Fibroblast of skin of scalp (primary cell): ENCODE measurements at places on chromosomes 5 and 9.

DNA sequence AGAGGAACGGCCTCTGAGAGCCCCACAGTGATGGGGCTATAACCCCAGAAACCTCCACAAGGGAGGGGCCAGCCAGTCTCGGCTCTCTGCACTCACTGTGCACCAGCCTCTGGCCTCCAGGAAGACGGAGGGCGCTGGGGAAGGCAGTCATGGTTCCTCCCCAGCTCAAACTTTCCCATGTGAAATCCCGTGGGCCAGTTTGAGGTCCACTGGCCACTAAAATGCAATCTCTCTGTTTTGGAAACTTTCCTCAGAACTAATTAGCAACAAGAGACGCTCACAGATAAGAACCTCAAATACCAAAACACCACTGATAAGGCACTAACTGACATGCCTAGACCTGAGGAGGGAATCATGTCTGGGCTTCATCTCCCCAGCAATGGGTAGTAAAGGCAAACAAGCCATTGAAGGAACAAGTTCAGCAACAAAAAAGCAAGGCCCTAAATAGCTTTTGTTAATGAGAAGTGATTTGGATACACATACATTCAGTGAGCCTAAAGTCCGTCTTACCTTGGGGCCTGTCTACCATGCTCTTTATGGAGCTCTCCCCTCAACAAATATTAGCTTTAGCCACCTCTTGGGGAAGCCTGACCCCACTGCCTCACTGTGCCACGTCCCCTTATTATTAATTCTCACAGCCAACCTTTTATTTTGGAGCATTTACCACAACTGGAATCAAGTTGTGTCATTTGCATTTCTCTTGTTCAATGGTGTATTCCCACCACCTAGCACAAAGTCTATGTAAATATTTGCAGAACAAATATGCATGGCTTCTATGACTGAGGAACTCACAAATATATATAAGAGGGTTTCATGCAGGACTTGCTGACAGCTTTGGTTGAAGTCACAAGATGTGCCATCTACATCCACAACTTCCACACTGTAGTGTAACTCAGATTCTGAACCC lies 56.1 kb upstream of the GLRX start:
- no peak for DNase-seq

DNA sequence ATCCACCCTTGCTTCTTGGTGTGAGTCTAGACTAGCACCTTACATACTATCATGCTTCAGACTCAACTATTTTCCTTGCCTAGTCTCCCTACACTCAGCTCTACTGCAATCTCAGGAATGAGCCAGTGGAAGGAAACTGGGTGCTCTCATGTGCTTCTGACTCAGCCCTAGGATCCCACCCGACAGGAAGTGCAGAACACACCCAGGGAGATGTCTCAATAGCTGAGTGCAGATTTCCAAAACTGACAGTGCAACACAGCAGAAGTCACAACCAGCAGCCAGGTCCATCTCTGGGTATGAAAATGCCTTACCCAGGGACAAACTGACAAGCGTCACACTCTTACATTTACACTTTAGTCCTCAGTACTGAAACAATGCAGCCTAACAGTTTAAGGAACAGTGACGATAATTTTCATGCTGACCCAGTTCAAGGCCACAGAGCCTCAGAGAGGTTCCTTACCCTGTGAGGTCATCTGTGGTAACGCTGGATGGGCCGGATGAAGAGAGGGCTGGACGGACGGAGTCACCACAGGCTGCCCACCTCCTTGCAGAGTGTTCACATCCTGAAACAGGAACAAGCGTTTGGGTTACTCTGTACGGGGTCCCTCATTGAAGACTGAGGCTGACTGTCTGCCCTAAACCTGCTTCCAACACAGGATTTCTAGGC lies 33.0 kb downstream of the FKBP15 start:
- peak; percentile 81 for DNase-seq

DNA sequence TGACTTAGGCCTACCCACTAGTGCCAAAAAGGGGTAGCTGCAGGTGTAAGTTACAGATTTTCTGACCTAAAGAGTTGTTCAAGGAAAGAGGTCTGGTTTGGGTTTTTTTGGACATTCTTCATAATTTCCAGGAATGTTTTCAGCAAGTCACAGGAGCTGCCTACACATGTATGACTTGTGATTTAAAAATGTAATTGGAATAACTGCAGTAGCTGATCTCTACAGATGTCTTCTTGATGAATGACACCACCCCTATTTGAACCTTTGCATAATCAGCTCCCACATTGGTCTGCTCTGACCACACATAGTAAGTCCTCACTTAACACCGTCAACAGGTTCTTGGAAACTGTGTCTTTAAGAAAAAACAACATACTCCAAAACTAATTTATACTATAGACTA lies 481.4 kb downstream of the RASEF start:
- no peak for DNase-seq

DNA sequence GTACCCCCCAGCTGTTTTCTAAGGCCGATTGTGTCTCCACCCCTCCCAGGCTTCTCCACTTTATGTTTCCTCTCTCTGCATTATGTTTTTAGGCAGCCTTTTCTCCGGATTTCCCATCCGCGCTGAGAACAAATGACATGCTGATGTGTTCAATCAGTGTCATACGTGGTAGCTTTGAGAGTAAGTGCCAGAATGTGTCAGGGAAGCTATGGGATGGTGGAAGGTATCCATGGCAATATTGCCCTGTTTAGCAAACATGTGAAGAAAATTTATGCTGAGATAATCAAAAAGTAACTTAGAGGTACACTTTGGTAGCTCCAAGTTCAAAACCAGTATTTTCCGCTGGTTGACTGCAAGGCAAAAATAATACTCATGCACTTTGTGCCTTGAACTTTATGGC lies 36.6 kb upstream of the LECT2 start:
- no peak for DNase-seq

DNA sequence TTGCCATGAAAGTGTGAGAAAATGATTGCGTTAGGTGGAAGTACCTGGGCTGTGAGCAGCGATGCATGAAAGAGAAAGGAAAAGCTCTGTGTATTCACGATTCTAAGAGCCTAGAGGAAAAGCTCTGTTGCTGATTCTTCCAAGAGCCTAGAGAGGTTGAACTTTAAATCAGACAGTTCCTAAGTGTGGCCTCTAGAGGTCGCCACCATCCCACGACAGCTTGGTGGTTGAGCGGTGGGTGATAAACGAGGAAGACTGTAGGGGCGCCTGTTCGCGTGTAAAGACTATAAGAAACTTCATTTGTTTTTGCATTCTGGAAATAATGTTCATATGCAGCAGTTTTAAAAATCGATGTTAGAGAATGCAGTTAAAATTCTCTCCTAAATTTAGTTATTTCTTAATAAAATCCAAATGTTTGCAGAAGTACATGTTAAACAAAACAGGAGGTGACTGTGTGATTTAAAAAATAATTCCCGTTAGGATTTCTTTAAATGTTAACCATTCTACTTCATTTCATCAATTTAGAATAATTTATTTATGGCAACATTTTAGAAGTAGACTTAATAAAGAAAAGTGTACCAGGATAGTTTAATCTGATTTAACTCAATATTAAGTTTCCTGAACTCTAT lies 107.7 kb downstream of the TENT4A start:
- peak; percentile 5 for DNase-seq

- peak; percentile 33 for DNase-seq
Observed at GRCh38 chr9:114674076-114674797, 7.8 kb downstream of the TEX48 start.

GRCh38 chr9:34715639-34716215 lies 5.8 kb upstream of the CCL21 start:
- DNase-seq: no peak

DNA sequence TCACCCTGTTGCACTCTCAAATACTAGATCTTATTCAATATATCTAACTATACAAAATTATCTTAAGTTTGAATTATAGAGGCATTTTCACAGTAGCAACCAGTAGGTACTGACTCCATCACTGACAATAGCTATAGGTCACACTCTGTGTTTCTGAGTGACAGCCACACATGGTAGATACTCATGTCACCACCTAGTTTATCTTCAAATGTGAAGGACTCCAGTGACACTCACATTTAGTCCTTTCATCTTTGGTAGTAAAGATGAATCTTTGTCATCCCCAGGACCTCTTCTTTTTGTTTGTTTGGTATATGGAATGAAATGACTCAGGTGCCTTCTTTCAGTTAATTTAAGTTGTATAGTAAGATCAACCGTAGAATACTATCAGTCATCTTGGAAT lies 102.5 kb upstream of the DHFR start:
- no peak for DNase-seq
